Astrocyte of the cerebellum (primary cell): ENCODE measurements at places on chromosomes 4 and X.
A peak's percentile ranks its signal among the peaks of the same experiment; 100 is the strongest.

DNA sequence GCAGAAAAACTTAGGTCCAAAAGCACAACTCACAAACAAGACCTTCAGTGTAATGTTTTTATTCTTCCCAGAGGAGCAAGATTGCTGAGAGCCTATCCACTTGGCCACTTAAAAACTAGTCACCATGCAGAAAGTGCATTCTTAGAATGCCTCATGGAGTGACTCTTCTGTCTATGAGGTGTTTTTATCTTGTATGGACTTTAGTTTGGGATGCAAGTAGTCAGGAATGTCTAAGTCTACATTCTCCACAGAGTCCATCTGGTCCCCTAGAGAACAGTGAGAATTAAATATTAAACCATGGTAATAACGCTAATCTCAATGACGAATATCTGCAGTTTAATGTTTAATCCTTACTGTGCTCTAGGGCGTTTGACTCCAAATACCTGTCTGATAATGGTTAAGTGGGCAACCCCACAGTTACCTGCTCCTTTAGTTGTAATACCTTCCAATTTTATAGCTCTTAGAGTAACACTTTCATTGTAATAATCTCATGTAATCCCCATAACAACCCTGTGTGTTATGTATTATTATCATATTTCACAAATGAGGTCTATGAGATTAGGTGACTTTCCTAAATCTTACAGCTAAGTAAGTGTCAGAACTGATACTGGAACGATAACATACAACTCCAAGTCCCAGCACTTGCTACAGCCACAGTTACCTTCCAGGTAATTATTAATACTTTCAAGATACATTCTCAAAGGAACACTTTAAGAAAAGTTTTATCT is 235.6 kb upstream of the JADE1 start:
- peak; percentile 41 for DNase-seq

DNA sequence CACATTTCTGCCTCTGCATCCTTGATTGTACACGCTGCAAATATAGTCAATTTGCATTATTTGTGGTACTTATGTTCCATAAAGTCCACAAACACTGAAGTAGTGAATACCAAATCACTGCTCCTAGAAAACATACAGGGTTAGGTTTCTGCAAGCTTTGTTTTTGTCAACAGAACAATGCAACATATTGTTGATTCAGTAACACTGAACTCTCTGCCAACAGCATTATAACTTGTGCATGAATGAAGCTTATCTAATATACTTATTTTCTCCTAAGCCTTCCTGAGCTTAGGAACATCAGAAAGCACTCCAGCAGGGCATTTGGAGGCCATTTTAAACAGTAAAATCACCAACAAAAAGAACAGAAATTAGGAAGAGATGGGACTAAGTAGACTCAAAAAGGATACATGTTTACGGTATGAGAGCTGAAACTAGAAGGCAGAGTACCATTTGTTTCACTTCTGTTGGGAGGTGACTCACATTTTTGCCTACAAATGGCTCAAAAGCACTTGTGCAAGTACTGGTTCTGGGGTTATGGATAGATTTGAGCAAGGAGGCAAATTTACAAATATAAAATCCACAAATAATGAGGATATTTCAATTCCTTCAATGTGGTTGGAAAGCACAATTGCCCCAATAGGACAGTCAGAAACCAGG is 14.1 kb downstream of the COX18 start:
- DNase-seq = no peak

GRCh38 chr4:140004922-140005627 is 148.9 kb downstream of the MAML3 start:
- no peak for DNase-seq

GRCh38 chr4:126124818-126125217 is 810.1 kb downstream of the FAT4 start:
- DNase-seq = no peak

DNA sequence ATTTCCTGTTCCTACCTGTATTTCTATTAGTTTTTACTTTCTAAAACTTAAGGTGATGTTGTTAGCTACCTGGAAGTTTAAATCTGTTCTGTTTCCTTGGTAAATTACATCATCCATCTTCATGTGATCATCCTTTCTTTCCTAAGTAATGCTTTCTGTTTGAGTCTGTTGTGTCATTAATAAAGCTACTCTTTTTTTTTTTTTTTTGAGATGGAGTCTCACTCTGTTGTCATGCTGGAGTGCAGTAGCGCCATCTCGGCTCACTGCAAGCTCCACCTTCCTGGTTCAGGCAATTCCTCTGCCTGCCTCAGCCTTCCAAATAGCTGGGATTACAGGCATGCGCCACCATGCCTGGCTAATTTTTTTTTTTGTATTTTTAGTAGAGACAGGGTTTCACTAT is 73.3 kb downstream of the FIP1L1 start:
- no peak for DNase-seq

GRCh38 chr4:66372706-66373105 is 702.4 kb upstream of the EPHA5 start:
- DNase-seq = no peak

- no peak for DNase-seq
Measured at GRCh38 chr4:78937837-78938236, 1.4 kb downstream of the PAQR3 start.

DNA sequence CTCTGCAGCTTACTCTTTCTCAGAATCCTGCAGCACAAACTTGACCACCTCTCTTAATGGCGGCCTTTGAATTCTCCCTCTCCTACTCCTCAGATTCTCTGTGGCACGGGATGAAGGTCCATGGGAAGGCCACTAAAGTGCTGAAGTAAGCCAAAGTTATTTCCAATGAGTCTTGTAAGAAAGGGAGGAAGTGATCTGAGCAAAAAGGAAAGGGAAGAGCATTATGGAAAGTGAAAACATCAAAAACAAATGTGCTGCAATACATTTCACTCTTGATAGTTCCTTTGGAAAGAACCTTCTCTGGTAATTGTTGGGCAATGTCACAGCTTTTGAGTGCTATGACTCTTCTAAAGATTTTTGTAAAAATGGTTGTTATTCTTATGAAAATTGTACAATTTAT is 54.3 kb upstream of the CAMK2D start:
- no peak for DNase-seq

DNA sequence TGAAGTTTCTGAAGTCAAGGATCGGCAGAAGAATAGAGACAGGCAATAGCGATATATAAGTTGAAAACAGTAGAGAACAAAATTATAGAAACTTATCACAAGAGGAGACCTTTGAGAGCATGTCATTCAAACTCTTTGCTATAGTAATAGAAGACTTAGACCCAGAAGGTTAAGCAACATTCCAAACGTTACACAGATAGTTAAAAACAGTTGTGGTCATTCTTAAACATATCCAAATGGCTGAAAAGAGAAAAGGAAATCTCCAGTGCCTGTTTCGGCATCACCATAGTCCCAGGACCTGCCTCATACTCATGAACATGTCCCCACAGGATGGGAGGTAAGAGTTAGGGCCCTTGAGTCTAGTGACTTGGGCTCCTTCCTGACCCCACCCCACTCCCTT is 258.1 kb upstream of the NOCT start:
- no peak for DNase-seq

DNA sequence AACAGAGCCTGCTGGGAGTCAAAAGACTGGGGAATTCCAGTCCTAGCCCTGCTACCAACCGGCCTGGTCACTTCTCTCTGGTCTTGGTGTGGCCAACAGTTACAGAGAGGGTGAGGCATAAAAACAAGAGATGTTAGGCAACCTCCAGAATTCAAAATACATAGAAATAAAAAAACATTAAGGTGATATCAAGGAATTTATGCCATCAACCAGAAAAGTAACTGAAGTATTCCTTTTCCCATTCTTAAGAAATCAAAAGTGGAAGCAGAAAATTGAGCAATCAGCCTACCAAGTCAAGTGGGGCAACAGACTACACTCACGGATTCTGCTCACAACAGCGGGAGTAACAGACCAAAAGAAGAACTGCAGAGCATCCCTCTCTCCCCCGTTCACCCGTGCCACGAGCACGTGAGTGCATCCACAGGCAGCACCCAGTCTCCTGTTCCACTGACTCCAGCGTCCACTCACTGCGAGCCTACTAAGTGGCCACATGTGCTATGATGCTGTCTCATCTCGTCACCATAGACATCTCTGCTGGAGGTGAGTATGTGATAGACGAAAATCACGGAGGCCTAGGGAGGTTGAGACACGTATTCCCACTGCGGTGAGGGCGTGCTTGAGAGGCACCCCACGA is 29.3 kb downstream of the AFAP1 start:
- DNase-seq = no peak

GRCh38 chrX:44062840-44063239 is 89.7 kb upstream of the NDP start:
- no peak for DNase-seq

DNA sequence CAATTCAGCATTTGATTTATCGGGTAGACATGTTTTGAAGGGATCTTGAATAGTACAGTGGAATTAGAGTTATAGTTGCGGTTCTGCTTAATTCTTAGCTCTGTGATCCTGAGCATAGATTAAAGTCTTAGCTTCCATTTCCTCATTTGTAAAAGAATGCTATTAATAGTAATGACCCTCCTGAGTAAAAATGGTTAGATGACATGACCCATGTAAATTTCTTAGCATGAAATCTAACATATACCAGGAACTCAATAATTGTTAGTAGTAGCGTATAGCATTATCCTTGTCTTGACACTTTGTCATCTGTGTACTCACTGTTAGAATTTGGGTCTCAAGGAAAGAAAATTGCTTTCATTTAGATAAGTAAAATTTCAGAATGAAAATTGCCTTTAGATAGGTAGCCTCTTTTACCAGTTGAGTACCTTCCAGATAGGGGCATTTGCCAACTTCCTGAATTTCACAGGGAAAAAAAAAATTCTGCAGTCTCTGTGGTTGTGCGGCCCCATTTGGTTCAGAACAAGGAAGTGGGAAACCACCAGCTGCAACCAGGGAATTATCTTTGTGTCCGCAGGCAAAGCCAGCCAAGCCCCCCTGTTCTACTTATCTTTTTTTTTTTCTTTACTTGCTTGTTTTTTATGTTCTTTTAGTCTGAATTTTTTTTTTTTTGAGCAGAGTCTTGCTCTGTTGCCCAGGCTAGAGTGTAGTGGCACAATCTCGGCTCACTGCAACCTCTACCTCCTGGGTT is 86.9 kb downstream of the TMEM164 start:
- no peak for DNase-seq

GRCh38 chr4:32206756-32207155 is 1486.6 kb downstream of the PCDH7 start:
- DNase-seq = no peak

DNA sequence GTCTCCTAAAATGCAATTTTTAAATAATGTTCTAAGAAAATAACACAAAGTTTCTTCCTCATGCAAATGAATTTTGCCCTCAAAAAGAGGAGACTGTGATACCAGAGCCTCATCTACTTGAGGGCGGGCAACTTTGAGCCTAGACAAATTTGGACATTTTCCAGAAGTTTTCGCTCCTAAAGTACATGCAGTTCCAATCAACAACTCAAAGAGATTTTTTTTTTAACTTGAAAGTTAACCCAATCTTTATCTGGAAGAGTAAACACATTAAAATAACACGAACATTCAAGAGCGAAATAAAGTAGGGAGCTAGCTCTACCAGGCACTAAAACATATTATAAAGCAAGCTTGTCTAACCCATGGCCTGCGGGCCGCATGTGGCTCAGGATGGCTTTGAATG is 29.4 kb upstream of the FBXW7 start:
- DNase-seq = no peak

DNA sequence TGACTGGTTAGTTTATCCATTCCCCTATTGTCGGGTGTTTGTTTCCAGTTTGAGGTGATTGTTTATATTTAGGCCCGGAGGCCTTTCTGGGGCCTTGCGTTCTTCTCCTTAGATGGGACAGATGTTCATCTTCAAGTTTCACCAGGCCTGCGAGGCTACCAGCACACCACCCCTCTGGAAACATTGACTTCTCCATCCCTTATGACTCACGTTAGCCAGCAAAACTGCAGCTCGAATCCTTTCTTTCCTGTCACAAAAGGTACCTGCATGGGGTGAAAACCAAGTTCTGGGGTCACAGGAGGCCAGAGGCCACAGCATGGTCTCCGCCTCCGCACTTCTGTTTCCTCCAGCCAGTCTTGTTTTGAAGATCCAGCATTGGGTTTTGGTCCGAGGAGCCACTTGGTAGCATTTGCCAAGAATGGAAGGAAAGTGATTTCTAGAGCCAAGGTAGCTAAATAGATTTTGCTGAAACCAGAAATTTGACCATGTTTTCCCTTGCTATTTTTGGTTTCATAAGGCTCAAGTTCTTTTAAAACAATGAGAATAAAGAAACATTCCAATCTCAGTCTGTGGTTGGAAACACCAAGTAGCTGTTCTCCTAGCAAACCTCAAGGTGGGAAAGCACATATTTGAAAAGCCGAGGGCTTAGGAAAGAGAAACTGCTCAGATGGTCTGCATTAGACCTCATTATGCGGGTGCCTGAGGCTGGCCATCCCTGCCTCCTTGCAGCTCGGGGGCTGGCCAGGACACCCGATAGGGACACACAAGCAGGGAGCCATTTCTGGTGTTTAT is 5.6 kb downstream of the NYX start:
- DNase-seq = peak; percentile 87

DNA sequence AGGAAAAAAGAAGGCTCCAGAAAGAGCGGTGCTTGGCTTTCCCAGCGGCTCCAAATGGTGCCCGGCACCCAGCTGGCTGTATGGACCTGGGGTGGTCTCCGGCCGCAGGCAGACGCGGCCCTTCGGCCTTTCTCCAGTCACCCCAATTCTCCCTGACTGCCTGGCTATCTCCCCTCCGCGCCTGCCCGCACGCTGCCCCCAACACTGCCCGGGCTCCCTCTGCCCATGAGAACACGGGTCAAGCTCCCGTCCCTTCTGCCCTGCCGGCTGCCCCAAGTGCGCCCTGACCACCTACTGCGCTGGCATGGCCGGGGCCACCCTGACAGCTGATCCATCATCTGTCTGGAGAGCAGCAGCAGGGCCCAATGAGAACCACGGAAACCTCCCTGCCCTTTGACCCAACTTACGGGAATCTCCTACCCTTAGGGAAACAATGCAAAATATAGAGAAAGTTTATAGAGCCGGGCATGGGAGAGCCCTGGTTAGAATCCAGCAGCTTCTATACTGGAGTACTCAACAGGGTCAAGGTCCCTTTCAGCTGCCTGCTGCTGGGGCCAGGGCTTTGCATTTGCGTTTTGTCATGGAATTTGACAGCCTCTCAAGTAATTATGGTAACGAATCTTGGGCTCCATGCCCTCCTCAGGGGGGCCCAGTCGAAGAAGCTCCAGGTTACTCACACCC is 1.2 kb upstream of the FAM3A start:
- DNase-seq = no peak

- DNase-seq = no peak
Measured at GRCh38 chrX:29477878-29478277, 737.5 kb upstream of the MAGEB2 start.

DNA sequence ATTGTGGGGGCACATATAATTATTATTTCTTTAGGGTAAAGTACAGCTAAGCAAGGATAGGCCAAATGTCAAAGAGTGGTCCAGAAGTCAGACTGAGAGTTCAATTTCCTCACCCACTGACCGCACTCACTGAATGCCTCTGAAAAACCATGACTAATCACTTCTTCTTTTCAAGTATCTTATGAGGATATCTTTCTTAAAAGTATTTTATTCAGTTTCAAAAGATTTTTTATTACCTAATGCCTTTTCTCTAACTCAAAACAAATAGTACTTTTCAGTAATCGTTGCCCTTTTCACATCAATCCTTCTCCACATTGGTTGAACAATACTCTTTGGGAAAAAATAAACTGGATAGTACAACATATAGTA is 61.7 kb upstream of the CAMK2D start:
- peak; percentile 31 for DNase-seq
